NCI-H2081 treated with DMSO at 0.1 percent for 48 hours (cell line): ENCODE measurements at places on chromosomes 7 and 10.

GRCh38 chr10:126161691-126162090, 226.6 kb downstream of the ADAM12 start:
- DNase-seq = no peak

- DNase-seq = no peak
Measured at GRCh38 chr10:49280001-49280408, 19.0 kb upstream of the C10orf71 start.

GRCh38 chr10:46310851-46311250, 24.1 kb downstream of the ANTXRL start:
- DNase-seq = no peak

DNA sequence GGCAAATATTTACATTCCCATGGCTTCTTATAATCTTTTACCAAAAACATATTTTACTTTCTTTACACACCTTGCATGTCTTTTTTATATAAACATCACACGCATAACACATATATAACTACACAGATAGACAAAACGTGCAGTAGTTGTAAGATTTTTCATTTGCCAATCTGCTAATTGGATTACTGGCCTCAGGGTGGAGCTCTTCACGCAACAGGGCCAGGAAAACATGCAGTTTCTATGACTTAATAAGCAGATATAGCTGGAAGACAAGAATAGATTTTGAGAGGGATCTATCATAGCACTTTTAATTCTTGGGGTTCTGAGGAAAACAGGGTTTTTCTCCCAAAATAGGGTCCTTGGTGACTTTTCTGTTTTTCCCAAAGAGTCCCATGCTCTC, 12.7 kb downstream of the ACADSB start:
- DNase-seq = no peak
